ENCODE measurements at places on chromosomes 1 and 21. TPM values are rescaled to one million over a fixed set of nuclear protein-coding genes. Genes with fewer than 3 reads are reported as not detected.

DNA sequence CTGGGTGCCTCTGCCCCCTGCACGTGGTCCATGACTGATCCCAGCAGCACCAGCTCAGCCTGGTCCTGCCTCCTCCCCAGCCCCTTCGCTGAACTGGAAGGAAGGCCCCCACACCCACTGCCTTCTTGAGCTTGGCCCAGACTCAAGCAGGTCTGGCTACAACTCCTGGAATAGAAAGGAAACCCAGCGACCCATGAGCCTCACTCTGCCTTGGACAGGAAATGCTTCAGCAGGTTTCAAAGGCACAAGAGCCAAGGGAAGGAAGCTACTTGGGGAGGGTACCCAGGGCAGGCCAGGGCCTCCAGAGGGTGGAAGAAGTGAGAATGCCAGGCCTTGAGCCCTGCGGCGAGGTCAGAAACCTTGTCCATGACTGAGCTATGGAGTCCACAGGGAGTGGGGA is 35.9 kb upstream of the RD3 start:
- DNase-seq, result no peak

DNA sequence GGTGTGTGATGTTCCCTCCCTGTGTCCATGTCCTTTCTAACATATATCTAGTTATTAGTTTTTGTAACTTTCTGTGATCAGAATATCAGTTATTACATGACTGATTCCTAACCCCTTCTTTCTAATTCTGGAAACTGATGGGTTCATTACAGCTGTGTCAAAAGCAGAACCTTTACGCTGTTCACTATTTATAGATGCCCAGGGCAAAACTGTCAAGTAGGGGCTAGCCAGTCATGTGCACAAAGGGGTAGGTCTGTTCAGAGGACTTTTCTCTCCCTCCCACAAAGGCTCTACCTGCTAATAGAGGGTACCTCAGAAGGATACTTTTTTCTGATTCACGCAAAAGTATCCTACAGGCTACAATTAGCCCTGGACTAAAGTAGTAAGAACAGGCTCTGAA is 79.2 kb downstream of the NRDC start:
- DNase-seq, result no peak

DNA sequence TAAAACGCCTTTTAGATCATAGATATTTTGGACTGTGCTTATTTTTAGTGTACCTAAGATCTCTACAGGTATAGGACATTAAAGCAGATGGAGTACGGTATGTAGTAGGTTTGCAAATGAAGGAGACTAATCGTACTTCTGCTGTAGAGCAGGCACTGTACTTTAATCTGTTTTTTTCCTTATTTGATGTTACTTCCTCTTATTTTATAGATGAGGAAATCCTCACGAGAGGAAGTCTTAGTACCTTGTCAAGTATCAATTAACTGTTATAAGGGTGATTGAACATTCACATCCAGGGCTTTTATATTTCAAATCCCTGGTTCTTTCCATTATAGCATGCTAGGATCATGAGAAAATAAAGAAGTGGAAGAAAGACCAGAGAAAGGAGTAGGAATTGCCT is 41.1 kb downstream of the CACHD1 start:
- DNase-seq, result no peak

DNA sequence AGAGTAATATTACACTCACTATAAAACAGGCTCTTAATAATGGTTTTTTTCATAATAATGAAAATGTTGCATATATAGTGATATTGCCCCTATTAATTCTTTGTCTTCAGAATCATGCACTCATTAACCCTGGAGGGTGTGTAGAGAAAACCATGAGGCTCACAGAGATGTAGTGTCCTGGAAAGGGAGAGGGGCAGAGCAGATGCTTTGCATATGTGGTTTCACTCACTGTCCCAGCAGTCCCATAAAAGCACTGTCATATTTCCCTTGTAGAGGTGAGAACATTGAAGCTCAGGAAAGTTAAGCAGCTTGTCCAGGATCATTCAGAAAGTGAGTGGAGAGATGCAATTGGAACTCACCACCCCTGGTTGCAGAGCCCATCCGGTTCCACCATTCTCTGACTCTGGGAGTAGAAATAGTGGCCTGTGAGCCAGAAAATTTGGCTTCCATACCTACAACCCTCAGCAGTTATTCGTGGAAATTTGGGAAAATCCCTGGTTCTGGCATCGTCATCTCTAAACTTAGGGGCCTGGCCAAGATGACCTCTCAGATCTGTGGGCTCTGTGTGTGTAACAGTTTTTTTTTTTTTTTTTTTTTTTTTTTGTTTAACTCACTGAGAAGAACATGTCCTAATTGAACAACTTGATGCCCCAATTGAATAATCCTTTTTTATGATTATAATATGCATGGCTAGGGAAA is 86.4 kb downstream of the RGL1 start:
- no peak for DNase-seq

The RTCA gene
- total RNA-seq, result 41.3 TPM

Measured in left ventricle myocardium inferior (tissue), 1 donor.